ENCODE measurements at places on chromosomes 2 and 18. TPM values are rescaled to one million over a fixed set of nuclear protein-coding genes. Genes with fewer than 3 reads are reported as not detected.

DNA sequence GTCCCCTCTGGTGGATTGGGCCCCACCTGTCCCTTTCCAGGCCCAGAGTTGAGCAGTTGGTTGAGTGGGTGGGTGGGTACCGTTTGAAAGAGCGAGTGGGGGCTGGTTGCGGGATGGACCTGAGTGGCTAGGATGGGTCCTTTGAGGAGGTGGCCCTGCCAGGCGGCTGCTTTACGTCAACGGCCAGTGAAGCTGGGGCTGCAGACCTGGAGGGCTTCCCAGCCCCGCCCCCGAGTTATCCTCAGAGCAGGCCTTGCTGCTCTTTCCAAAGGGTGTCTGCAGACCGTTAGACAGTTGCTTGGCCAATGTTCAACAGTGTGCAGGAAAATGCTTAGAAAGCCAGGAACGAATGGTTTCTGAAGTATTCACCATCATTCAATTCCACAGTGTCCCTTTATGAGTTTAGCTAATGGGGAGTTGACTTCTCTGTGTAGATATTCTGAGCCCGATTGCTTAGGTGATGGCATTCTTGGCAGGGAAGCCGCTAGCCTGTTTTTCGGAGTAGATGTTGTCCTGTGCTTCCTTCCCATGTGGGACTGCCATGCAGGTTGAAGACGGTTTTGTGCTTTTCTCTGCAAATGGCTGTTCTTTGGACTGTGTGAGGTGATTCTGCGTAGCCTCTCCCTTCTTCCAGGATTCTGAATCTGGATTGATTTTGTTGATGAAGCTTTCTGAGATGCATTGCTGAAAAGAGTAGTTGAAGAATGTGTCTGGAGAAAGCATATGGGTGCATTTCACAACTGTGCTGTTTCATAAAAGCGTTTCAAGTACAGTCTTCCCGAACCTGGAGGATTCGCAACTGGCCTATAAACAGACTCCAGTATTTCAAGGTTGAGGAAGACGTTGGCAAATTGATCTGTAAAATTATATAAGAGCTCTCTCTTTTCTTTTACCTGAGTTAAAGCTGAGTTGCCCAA, 45.8 kb downstream of the LDLRAD4 start:
- peak; percentile 75 for ATAC-seq

GRCh38 chr2:46847185-46847710, 68.4 kb downstream of the MCFD2 start:
- ATAC-seq = peak; percentile 89

DNA sequence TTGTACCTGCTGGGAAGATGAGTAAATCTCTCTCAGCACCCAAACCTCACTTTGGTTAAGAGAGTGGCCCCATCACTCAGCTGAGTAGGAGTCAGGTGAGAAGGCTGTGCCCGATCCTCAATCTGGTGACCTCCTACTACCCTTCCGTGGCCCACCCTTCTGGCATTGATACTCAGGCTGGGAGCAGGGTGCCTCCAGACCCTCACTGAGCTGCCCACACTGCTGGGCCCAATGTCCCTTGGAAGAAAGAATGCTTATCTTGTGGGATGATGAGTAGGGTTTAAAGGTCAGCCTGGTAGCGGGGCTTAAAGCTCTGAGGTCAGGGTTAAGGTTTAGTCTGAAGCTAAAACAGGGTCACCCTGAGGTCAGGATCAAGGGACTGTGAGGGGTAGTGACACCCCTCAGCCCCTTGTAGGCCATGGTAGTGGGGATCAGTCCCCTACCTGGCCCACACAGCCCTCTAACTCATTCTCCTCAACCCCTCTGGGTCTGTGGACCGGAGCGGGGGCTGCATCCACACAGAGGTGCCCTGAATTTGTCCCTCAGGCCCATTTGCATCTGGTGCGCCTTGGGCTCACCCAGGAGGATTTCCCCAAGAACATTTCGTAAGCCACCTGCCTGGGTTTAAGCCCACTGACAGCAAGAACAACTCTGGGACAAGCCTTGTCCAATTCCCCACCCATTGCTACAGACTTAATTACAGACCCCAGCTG, 123.8 kb downstream of the CYP26B1 start:
- no peak for ATAC-seq

GRCh38 chr2:183868153-183868552, 730.2 kb upstream of the ZNF804A start:
- ATAC-seq = no peak

The MROH2A gene
- not detected for total RNA-seq

The B3GNT7 gene
- 3.0 TPM for total RNA-seq

GRCh38 chr2:226556050-226556449, 243.6 kb downstream of the IRS1 start:
- no peak for ATAC-seq

DNA sequence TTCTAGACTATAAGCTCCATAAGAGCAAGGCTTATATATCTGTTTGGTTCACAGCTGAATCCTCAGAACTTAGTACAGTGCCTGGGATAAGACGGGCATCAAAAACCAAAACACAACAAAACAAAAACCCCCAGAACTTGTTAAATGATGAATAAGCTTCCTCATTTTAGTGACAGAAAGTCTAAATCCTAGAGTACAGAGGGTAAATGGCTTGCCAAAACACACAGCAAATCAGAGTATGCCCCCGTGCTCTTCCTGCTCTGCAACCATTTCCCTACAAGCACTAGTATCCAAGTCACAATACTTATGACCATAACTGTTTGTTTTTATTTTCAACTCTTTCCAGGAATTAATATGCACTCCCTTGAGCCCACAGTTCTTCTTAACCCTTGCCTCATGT, 10.1 kb downstream of the ZNF521 start:
- ATAC-seq = no peak

- no peak for ATAC-seq
Measured at GRCh38 chr2:109166811-109167210, 37.8 kb downstream of the SH3RF3 start.

DNA sequence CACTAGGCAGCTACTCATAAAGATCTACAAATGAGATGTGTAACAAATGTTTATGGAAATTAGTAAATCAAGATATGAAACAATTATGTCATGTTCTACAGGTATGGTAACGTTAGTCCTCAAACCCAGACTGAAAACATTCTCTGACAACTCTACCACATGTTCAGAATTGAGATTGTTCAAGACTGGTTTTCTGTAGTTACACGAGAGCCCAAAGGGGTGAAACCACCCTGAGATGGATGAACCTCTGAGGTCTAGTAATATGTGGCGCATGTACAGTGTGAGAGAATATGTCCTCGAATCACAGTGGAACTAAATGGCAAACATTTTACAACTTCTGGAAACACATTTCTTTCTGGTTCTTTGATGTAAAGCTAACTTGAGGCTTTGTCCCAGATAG, 614.3 kb downstream of the ZEB2 start:
- ATAC-seq = no peak

- ATAC-seq = peak; percentile 47
Measured at GRCh38 chr2:203782262-203782976, 76.0 kb downstream of the CD28 start.

The STARD6 gene
- total RNA-seq = not detected

The FBXO11 gene
- 59.5 TPM for total RNA-seq

GRCh38 chr18:36518839-36519238, 221.3 kb downstream of the FHOD3 start:
- ATAC-seq = no peak

The ARMC9 gene
- total RNA-seq = 102 TPM

DNA sequence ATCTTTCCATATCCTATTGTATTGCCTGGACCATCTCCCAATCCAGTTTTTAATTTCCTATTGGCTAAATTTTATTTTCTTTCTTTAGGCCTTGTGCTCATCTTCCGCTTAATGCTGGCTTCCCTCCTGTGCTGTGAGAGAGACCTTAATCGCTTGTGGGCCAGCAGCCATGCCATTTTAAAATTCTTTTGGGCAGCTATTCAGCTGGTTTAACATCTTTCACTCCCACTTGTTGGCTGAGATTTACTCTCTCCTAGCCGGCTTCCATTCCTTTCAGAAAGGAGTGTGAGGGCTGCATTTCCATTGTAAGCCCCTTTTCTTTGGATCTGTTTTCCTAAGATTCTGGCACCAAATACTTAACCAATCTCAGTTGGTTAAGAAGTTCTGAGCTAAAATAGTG, 140.9 kb upstream of the RASGRP3 start:
- ATAC-seq = no peak

The ACAA2 gene
- total RNA-seq = 73.5 TPM

DNA sequence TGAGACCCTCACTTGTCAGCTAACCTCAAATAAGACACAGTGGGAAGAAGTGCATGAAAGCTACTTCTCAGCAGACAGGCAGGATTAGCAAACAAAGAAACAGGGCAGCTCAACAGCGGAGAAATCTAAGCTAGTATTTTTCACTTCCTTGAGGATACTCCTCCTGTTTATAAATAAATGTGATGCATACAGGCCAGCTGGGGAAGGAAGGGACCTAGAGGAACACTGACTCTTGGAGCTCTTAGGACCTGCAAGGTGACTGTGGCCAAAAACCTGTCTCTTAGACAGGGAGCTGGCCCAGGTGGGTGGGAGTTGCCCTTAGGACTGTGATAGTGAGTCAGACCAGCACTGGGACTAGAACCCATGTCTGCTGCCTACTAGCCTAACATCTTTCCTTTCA, 4.8 kb downstream of the REEP1 start:
- no peak for ATAC-seq

- ATAC-seq = no peak
Measured at GRCh38 chr2:198710562-198710961, 747.2 kb downstream of the SATB2 start.

GRCh38 chr2:174593574-174594203, 3.9 kb downstream of the WIPF1 start:
- ATAC-seq = peak; percentile 55

DNA sequence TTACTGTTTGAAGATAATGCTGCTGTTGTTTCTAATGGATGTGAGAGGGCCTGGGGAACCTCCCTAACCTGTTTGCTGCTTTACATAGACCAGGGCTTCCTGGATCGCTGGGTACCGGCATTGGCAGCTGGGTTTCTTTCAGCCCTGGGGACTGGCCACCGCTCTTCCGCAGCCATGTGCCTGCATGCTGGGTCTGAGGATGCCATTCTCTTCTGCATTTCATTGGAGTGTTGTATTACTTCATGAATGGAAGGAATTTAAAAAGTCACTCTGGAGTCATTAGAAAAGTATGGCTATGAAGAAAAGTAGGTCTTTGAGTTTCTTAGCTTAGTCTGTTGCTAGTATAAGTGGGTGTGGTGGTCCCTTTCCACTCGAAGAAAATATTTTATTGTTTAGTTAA, 107.3 kb upstream of the MGAT5 start:
- ATAC-seq = no peak

- ATAC-seq = no peak
Measured at GRCh38 chr18:57146956-57147636, at the start of gene BOD1L2. TSS of gene BOD1L2 (plus strand) at chr18:57147087. CDS start at chr18:57147313, 226 bp downstream.

The KCNK3 gene
- 13.9 TPM for total RNA-seq

DNA sequence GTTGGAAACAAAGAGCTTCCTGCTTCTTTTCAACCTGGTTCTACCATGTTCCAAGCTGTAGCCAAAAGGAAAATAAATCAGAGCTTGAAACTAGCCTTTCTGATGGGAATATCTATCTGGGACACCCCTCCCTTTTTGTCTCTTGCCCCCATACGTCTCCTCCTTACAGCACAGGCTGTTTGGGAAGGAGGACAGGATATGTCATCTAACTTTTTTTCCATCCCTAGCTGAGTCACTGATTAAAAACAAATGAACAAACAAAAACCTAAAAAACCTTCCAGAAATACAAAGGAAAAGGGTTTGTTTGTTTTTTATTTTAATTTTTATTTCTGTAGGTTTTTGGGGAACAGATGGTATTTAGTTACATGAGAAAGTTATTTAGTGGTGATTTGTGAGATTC, 151.6 kb downstream of the FAM210A start:
- no peak for ATAC-seq

The SAG gene
- total RNA-seq = not detected

GRCh38 chr2:25194576-25195122, 26.3 kb upstream of the POMC start:
- no peak for ATAC-seq

GRCh38 chr2:15570104-15570503, 9.0 kb upstream of the NBAS start:
- no peak for ATAC-seq

DNA sequence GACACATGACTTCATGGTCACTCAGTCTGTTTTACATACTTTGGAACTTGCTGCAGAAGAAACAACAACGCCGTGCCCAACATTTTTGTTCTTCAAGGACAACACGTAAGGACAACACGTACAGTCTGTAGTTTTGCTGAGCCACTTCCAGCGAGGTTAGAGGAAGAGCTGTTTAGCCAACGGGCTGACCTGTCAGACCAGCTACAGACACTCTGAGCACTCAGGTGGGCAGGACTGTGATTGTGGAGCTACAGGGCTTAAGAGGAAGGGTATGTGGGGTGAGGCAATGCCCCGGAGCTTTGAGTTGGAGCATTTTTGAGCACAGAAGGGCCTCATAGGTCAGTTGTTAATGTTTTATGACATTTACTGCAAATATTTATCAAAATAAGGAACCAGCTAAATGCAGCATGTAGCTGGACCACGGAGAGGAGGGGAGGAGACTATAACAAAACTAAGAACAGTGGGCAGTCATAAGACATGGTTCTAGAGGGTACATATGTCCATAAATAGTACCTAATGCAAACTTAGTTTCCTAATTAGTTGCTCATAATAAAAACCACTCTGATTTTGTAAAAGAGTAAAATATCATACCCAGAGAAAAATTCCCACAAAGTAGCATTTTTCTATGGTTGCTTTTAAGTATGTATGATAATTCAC, 26.3 kb upstream of the NPC1 start:
- ATAC-seq = no peak

The ATP5MC3 gene
- 142 TPM for total RNA-seq

The DUSP19 gene
- total RNA-seq = 16.7 TPM

- ATAC-seq = no peak
Measured at GRCh38 chr2:121360566-121361300, 75.7 kb upstream of the TFCP2L1 start.

DNA sequence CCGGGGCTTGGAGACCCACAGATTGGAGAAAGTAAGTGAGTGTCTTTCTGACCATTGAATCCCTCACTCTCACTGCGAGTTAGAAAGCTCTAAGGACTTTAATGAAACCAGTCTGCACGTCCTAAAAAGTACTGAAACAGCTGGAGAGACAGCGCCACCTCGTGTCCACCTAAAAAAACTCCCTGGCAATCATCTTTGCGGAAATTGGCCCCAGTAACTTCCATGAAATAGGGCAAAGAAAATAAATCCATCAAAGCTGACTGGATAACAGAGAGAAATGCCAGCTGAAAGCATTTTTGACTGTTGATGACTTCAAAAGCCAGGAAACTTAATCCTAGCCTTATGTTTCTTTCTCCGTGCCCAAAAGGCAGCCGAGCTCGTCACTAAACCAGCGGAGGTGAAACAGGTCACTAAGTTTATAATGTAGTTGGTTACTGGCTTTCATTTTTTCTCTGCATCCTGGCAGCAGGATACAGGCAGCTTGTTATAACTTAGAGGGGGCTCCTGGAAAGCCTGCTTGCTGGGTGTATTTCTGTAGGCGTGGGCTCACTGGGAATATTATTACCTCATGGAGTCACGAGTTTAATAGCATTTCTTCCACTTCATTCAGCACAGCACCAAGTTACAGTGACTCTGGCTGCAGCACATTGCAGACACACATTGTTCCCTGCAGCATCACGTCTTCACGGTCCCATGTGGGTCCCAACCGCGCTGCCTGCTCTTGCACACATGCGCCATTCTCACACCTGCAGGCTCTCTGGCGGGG, 266.5 kb downstream of the HRH4 start:
- peak; percentile 34 for ATAC-seq

GRCh38 chr18:73986711-73987110, 160.9 kb downstream of the FBXO15 start:
- no peak for ATAC-seq

- ATAC-seq = peak; percentile 97
Measured at GRCh38 chr18:712401-713134, at the start of gene ENOSF1. TSS of gene ENOSF1 (minus strand) at chr18:712630. CDS start at chr18:712587, 43 bp downstream.

GRCh38 chr2:39772086-39772811, 6.8 kb downstream of the THUMPD2 start:
- ATAC-seq = no peak

GRCh38 chr18:76658627-76659026, 163.6 kb upstream of the ZNF516 start:
- ATAC-seq = no peak

Data from gastroesophageal sphincter (tissue), 4 donors.